Adrenal gland (tissue), 19 donors: ENCODE measurements at places on chromosomes 16 and 17. TPM values are rescaled to one million over a fixed set of nuclear protein-coding genes. Genes with fewer than 3 reads are reported as not detected.

TVP23A gene
- 9.8 TPM for total RNA-seq

DNA sequence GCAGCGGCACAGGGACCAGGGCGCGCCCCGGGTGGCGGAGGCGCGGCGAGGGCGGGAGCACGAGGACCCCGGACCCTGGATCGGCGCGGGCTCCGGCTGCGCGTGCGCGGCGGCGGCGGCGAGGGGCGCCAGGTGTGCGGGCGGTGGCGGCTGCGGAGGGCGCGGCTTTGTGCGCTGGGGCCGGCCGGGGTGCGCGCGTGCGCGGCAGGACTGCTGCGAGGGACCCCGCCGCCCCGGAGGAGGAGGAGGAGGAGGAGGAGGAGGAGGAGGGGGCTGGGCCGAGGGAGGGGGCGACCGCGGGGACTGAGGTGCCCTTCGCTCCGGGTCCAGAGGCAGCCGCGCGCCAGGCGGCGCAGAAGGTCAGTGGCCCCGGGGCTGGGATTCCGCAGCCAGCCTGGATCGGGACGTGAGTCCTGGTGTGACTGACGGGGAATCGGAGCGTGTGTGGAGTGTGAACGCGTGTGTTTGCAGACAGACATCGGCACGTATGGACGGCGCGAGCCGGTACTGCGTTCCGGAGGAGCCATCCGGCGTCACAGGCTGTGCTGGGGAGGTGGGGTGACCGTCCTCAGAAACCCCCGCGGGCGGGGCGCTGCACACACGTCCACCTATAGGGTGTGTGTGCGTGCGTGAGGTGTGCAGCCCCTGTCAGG, 19.5 kb upstream of the RAP1GAP2 start:
- H3K27me3 ChIP-seq = peaks cover 10% of the 10 kb centered on the region
- H3K4me1 ChIP-seq = no peaks in the 10 kb centered on the region
- H3K27ac ChIP-seq = no peak overlapping the region
- no peaks in the 10 kb centered on the region for H3K36me3 ChIP-seq

CEP295NL gene
- 2.6 TPM for total RNA-seq

- DNase-seq = no peak
- peaks cover 18% of the 10 kb centered on the region for H3K4me1 ChIP-seq
- H3K27ac ChIP-seq = no peak overlapping the region
- no peaks in the 10 kb centered on the region for H3K27me3 ChIP-seq
- H3K36me3 ChIP-seq = no peaks in the 10 kb centered on the region
Observed at GRCh38 chr17:44212507-44213402, 6.7 kb downstream of the UBTF start.

DNAI2 gene
- total RNA-seq = not detected

- no peak overlapping the region for H3K4me3 ChIP-seq
- H3K4me1 ChIP-seq = peaks cover 9% of the 10 kb centered on the region
- no peak overlapping the region for H3K27ac ChIP-seq
- H3K27me3 ChIP-seq = no peaks in the 10 kb centered on the region
- H3K36me3 ChIP-seq = no peaks in the 10 kb centered on the region
- DNase-seq = peak; percentile 37
Observed at GRCh38 chr17:35612924-35613521, 25.9 kb downstream of the AP2B1 start.

MMP15 gene
- 6.6 TPM for total RNA-seq

DNA sequence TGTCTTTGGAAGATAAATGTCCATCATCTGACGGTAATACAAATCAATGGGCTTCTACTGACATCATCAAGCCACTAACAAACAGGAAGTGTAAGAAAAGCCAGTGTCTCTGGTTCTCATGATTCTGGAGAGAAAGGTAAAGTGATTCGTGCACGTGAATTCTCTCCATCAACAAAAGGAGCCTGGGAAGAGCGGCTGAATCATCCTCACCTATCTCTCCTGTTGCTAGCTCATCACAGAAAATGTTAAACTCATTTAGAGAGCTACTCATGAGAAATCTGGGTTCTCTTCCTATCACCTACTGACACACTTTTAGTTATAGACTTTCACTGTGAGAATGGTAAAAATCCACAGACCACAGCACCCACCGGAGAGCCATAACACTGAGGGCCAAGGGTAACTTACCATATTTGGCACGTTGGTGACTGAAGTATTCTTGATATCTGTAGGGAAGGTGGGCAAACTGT, 70.3 kb downstream of the CREBBP start:
- no peaks in the 10 kb centered on the region for H3K27me3 ChIP-seq
- no peak for DNase-seq
- peaks cover 6% of the 10 kb centered on the region for H3K4me1 ChIP-seq
- no peaks in the 10 kb centered on the region for H3K36me3 ChIP-seq

GRCh38 chr16:75254359-75254837, 3.0 kb upstream of the BCAR1 start:
- H3K4me1 ChIP-seq = peaks cover 83% of the 10 kb centered on the region
- H3K27me3 ChIP-seq = no peaks in the 10 kb centered on the region
- no peak overlapping the region for H3K4me3 ChIP-seq
- H3K36me3 ChIP-seq = no peaks in the 10 kb centered on the region
- no peak overlapping the region for H3K27ac ChIP-seq
- DNase-seq = peak; percentile 27

DNA sequence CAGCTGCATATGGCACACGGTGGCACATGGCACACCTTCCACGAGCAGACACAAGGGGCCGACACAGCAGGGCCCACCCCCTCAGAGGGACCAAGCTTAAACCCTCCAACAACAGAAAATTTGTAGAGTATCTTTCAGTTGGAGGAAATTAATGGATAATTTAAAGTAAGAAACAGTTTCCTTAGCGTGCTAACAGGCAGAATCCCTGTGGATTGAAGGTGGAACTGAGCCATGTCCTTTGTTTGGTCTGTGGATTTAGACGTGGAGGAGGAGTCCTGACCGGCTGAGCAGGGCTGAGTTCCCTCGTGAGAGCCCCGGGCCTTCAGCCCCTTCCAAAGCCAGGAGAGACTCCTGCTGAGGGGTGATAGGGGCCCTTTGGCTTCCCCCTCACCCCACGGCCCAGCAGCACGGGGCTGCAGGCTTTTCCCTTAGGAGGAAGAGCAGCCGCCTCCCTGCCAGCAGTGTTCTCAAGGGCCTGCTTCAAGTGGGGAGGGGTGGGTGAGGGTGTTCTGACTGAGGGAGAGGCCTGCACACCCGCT, 1.4 kb upstream of the CYB561 start:
- peaks cover 18% of the 10 kb centered on the region for H3K4me1 ChIP-seq
- no peak for DNase-seq
- no peaks in the 10 kb centered on the region for H3K27me3 ChIP-seq
- no peak overlapping the region for H3K27ac ChIP-seq
- H3K36me3 ChIP-seq = no peaks in the 10 kb centered on the region

- no peak overlapping the region for H3K27ac ChIP-seq
- H3K4me3 ChIP-seq = no peak overlapping the region
- H3K27me3 ChIP-seq = no peaks in the 10 kb centered on the region
- peaks cover 31% of the 10 kb centered on the region for H3K36me3 ChIP-seq
- DNase-seq = no peak
- H3K4me1 ChIP-seq = peaks cover 8% of the 10 kb centered on the region
Observed at GRCh38 chr17:82047379-82047778, 4.2 kb downstream of the RFNG start.

GRCh38 chr16:57409870-57410587, 5.5 kb downstream of the CCL17 start:
- H3K27ac ChIP-seq = no peak overlapping the region
- H3K27me3 ChIP-seq = no peaks in the 10 kb centered on the region
- no peaks in the 10 kb centered on the region for H3K36me3 ChIP-seq
- H3K4me1 ChIP-seq = no peaks in the 10 kb centered on the region
- DNase-seq = peak; percentile 70

GRCh38 chr17:43427362-43428043, 28.7 kb downstream of the ARL4D start:
- DNase-seq = no peak
- H3K27me3 ChIP-seq = no peaks in the 10 kb centered on the region
- H3K4me3 ChIP-seq = no peak overlapping the region
- no peaks in the 10 kb centered on the region for H3K36me3 ChIP-seq

- no peaks in the 10 kb centered on the region for H3K36me3 ChIP-seq
- no peak overlapping the region for H3K4me3 ChIP-seq
- H3K4me1 ChIP-seq = no peaks in the 10 kb centered on the region
- H3K27me3 ChIP-seq = no peaks in the 10 kb centered on the region
Observed at GRCh38 chr17:72056727-72057290, 64.0 kb upstream of the SOX9 start.

CD300LG gene
- total RNA-seq = 1.9 TPM

- H3K36me3 ChIP-seq = peaks cover 26% of the 10 kb centered on the region
- H3K27ac ChIP-seq = peak overlapping the region; percentile 58
- H3K27me3 ChIP-seq = no peaks in the 10 kb centered on the region
- no peak for DNase-seq
- no peak overlapping the region for H3K4me3 ChIP-seq
- peaks cover 23% of the 10 kb centered on the region for H3K4me1 ChIP-seq
Observed at GRCh38 chr17:82440469-82440981, 10.0 kb downstream of the CYBC1 start.

DNA sequence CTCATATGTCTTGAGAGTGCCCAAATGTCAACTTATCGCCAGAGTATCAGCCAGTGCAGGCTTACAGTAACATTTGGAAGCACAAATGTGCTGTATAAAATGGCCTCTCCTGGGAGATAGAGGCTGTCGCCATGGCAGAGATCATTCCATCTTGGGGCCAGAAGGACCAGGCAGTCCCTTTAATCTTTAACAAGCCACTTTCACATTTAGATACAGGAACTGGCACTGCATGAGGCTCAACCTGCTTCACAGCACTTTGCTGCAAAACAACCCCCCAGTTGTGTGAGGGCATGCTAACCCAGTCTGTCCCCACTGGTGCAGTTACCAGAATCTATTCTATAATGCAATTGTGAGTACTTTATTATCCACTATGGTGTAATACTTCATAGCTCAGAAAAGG, 4.7 kb upstream of the RFFL start:
- H3K4me1 ChIP-seq = peaks cover 11% of the 10 kb centered on the region
- no peaks in the 10 kb centered on the region for H3K36me3 ChIP-seq
- no peak overlapping the region for H3K27ac ChIP-seq
- no peak for DNase-seq

- no peaks in the 10 kb centered on the region for H3K27me3 ChIP-seq
- no peak overlapping the region for H3K4me3 ChIP-seq
- no peak overlapping the region for H3K27ac ChIP-seq
- H3K4me1 ChIP-seq = no peaks in the 10 kb centered on the region
- DNase-seq = no peak
Observed at GRCh38 chr17:18006495-18007239, 32.3 kb downstream of the ATPAF2 start.

DNA sequence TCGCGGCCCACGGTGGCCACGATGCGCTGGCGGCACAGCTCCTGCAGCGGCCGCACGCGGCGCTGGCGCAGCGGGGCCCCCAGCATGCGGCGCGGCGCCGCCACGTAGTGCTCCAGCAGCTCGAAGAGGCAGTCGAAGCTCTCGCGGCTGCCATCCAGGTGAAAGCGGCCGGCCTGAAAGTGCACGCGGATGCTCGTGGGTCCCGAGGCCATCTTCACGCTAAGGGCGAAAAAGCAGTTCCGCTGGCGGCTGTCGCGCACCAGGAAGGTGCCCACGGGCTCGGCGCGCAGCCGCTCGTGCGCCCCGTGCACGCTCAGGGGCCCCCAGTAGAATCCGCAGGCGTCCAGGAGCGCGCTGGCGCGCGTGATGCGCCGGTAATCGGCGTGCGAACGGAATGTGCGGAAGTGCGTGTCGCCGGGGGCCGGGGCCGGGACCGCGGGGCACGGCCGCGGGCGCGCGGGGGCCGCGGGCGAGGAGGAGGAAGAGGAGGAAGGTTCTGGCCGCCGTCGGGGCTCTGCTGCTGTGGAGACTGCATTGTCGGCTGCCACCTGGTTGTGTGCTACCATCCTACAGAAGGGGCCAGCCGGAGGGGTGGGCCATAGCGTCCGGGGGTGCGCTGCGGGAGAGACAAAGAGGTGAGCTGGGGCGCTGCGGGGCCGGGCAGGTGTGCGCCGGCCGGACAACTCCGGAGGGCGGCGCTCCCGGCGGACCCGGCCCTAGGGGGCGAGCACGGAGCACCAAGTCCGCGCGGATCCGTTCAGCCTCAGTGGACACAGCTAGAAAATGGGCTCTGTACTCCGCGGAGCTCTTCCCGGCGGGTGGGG, 879 bp downstream of the SOCS1 start:
- H3K36me3 ChIP-seq = no peaks in the 10 kb centered on the region
- no peak overlapping the region for H3K27ac ChIP-seq
- no peaks in the 10 kb centered on the region for H3K27me3 ChIP-seq
- peaks cover 38% of the 10 kb centered on the region for H3K4me1 ChIP-seq
- H3K4me3 ChIP-seq = peak overlapping the region; percentile 51

ALDH3A1 gene
- total RNA-seq = 2.1 TPM

DNA sequence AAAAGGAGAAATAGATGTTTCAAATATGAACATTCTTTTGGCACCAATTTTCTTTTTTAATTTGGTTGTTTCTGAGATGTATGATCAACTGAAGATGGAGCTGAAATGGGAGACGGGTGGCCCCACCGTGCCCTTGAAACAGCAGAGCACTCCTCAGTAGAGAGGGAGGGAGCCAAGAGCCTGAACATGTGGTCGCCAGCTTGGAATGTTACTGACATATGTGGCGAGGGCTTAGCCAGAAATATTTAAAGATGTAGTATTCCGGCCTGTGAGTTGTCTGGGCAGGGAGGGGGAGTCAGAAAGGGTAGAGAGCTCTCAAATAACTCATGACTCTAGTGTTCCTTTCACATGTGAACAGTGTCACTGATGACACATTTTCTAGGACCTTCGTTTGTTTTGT, 13.3 kb upstream of the MRC2 start:
- no peaks in the 10 kb centered on the region for H3K36me3 ChIP-seq
- no peak for DNase-seq
- no peaks in the 10 kb centered on the region for H3K27me3 ChIP-seq
- no peak overlapping the region for H3K27ac ChIP-seq

DNA sequence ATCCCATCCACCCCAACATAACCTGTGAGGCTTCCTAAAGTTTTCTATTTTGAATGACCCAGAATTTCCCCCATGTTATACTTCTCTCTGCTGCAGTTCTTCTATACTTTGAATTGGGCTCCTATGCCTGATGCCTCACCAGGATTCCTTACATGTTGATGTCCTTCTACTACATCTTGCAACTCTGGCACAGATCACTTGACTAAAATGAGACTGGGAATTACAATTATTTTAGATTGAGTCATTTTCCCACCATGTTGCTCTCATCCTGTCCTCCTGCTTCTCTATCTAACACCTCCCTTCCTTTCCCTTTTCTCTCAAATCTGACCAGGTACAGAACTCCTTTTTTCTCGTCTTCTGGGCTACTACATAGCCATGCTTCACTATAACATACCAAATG, 314.0 kb upstream of the KCNJ16 start:
- no peaks in the 10 kb centered on the region for H3K36me3 ChIP-seq
- H3K4me3 ChIP-seq = no peak overlapping the region
- no peak for DNase-seq
- no peaks in the 10 kb centered on the region for H3K27me3 ChIP-seq
- no peak overlapping the region for H3K27ac ChIP-seq
- peaks cover 25% of the 10 kb centered on the region for H3K4me1 ChIP-seq

DNA sequence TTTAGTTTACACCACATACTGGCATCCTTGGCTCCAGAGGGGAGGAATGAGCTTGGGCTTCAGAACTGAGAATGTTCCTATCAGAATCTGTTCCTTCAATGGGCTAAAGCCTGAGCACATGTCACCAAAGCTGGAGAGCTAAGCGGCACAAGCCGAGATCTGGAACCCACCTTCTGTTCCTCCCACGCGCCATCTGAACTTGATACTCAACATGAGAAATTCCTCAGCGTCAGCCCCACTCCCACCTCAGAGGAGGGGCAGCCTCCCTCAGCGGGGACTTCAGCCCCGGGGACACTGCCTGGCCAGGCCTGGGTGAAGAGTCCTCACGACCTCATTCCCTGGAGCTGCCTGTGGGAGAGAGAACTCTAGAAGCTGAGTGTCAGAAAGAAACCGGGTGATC, 22.8 kb upstream of the SLC47A1 start:
- H3K4me1 ChIP-seq = no peaks in the 10 kb centered on the region
- no peak overlapping the region for H3K4me3 ChIP-seq
- H3K27me3 ChIP-seq = no peaks in the 10 kb centered on the region
- DNase-seq = no peak
- no peak overlapping the region for H3K27ac ChIP-seq

KRT27 gene
- not detected for total RNA-seq
